Activated naive CD4-positive, alpha-beta T cell treated with anti-CD3 and anti-CD28 coated beads for 36 hours (primary cell): ENCODE measurements at places on chromosomes 6 and 20. TPM values are rescaled to one million over a fixed set of nuclear protein-coding genes. Genes with fewer than 3 reads are reported as not detected.

GRCh38 chr6:130859161-130859867, 32.1 kb downstream of the SMLR1 start:
- DNase-seq: no peak

- no peak for DNase-seq
Observed at GRCh38 chr6:3571250-3571681, 114.4 kb upstream of the SLC22A23 start.

- DNase-seq: no peak
Observed at GRCh38 chr6:88361754-88362153, 195.6 kb upstream of the CNR1 start.

DNA sequence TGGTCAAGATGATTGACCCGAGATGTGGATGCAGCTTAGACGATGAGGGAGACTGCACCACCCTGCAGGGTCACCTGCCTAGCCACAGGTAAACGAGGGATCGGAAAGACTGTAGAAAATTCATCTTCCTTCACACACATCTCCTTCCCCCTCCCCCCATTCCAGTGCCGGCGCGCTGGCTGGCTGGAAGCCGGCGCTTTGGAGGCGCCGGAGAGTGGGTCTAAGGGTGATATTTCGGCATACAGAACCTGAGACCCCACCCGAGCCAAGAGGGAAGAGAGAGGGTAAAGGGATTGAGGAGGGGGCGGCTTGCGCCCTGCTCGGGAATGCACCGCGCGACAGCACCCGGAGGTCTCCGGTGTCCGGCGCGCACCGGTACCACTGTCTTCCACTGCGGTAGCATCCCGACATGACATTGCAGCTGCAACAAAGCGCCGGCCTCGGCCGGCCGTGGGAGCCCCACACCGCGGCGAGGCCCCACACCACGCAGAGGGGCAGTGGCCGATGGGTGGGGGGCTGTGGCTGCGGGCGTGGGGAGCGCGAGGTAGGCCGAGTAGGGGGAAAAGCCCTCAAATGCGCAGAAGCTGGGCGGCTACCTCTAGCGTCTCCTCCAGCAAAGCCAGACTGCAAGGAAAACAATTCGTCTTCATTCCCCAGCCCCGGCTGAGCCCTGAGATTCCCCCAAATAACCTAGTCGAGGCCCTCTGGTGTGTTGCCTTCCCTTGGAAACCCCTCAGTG, 984 bp downstream of the TNFRSF21 start:
- peak; percentile 10 for DNase-seq

DNA sequence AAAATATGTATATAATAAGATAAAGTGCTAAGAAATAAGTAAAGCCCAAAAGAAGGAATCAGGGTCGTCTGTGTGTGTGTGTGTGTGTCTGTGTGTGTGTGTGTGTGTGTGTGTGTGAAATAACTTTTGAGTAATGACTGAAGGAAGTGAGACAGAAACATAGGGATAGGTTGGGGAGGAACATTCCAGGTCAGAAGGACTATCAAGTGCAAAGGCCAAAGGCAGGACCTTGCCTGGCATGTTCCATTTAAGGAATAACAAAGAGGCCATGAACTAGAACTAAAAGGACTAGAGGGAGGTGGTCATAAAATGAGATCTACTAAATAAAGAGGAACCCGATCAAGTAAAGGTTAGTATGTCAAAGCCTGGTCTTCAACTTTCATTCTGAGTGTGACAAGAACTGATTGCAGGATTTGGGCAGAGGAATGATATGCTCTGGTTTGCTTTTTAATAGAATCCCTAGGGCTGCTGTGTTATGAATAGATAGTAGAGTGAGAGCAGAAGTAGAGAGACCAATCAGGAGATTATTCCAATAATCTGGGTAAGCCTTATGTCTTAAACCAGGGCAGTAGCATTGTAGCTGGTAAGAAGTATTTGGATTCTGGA, 6.9 kb downstream of the ENPP3 start:
- DNase-seq: no peak

DNA sequence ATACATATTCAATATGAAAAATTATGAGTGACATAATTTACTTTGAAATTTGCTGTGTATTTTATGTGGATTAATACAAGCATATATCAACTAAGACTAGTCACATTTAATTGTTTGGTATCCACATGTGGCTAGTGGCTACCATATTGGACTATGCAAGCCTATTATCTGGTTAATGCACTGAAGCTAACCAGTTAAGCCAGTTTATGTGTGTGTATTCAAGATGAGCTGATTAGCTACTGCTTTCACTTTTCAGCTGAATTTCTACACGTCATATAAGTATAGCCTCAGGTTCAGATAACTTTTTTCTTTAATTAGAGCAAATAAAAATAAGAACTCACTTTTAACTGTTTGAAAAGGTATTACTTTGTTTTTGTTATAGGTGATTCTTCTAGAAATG, 903.7 kb downstream of the TFAP2A start:
- no peak for DNase-seq

DNA sequence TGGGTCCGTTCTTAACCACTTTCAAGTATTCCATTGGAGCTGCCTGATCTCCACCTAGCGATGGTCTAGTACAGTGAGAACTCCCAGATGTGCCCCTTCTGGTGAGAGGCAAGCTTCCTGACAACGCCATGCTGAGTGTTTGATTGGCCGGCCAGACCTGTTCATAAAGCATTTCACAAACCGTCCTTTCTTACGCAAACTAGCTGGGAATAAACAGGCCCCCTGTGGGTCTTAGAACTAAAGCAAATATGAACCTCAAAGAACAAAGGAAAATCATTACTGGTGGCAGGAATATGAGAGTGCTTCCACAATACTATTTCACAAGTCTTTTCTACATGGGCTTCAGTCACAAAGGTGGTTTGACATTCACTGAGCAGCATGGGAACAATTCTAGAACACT, 15.6 kb upstream of the GCNT2 start:
- no peak for DNase-seq

- DNase-seq: no peak
Observed at GRCh38 chr6:63975699-63976098, 340.1 kb downstream of the PHF3 start.

- DNase-seq: no peak
Observed at GRCh38 chr6:167115054-167115453, 7.8 kb upstream of the CCR6 start.

GRCh38 chr6:62357835-62358234, 71.8 kb upstream of the KHDRBS2 start:
- DNase-seq: no peak

- DNase-seq: no peak
Observed at GRCh38 chr6:84016029-84016428, 17.5 kb upstream of the MRAP2 start.

DNA sequence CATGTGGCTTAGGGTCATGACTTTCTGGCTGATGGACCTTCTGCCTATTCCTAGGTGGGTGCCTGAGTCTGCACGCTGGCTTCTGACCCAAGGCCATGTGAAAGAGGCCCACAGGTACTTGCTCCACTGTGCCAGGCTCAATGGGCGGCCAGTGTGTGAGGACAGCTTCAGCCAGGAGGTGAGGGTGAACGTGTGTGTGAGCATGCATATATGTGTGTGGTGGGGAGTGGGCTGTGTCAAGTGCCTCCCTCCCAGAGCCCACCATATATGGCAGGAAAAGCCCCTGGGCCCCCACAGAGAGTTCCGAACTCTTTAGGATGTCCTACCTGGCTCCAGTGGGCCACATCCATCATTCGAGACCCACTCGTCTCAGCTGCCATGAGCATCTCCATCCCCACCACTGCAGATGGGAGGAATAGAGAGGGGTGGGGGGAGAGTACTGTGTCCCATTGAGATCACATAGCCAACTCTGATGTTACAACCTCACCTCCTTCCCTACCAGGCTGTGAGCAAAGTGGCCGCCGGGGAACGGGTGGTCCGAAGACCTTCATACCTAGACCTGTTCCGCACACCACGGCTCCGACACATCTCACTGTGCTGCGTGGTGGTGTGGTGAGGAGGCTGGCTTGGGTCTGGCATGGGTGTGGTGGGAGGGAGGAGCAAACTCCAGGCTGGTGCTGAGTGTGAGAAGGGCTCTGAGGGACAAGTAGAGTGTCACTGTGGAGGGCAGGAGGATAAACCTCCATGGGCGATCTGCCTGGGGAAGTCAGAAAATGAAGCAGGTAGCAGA, 3.2 kb downstream of the SLC22A7 start:
- DNase-seq: no peak

DNA sequence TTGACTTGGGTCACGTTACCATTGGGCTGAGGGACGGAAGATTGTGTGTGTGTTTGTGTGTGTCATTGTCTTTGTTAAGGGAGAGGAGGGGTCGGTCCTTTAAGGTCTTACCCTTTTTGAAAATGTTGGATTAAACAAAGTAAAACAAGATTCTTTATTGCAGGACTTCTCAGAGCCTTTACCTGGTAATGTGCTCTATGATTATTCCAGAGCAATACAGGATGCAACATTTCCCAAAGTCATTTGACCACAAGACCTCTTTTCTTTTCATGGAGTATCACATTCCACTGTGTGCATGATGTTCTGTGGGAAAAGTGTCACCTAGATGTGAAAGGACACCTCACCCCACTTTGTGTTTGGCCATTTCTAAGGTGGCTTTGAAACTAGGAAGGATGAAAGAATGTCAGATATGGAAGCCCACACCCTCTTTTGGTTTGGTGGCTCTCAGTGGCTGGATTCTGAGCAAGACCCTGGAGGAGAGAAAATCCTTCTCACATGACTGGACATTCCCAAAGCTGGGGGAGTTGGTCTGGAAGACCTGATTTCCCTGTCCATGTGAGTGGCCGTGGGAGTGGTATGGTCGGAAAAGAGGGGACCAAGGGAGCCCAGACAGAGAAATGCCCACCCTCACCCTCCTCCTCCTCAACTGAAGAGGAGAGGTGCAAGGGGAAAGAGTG, 18.2 kb upstream of the ZNF831 start:
- no peak for DNase-seq

DNA sequence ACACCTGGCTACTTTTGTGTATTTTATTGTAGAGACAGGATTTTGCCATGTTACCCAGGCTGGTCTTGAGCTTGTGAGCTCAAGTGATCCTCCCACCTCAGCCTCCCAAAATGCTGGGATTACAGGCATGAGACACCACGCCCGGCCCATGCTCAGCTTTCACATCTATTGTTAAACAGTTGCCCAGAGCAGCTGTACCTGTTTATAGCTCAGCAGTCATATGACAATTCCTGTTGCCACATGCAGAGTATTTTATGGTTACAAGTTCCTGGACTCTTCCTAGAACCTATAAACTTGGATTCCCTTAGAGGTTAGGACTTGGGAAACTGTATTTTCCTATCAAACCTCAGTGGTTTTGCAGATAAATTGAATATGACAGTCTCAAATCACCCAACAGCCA, 188.3 kb upstream of the KCNG1 start:
- DNase-seq: no peak

DNA sequence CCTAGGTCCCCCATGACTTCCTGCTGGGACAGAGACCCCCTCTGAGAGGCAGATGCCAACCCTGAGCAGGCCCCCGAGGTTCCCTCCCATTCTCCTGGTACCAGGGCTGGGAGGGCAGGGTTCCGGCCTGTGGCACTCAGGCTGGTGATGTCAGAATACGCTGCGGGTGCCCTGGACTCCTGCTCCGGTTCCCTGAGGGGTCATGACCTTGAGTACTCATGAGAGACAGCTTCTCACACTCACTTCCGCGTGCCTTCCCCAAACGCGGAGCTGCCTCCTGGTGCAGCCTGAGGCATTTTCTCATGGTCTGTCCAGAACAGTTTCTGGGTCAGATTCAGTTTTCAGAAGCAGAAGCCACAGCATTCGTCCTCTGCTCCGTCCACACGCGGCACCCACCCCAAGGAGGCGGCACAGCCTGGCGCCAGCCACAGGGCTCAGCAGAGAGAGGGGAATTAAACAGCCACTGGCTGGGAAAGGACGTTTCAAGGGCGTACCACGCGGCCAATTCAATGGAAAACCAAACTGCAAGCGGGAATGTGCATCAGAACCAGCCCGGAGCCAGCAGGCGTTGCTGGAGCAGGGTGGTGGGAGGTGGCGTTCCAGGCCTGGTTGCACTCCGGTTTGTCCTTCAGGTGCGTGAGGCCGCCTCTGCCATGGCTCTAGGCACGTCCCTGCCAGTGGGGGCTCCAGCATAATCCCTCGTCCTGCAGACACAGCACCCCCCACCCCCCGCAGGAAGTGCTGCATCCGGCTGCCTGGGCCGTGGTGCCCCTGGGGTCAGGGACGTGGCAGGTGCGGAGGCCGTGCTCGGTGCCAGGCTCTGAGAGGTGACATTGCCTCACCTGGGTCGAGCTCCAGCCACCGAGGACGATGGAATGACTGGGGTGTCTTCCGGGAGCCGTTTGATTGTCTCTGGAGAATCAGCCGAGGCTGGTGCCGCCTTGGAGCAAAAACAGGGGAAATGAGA, 58.3 kb upstream of the BHLHE23 start:
- DNase-seq: peak; percentile 3

Gene ZHX3
- total RNA-seq: 9.4 TPM

Gene EPHA7
- total RNA-seq: not detected

Gene CALHM4
- not detected for total RNA-seq

Gene EMILIN3
- not detected for total RNA-seq

Gene BPIFA1
- not detected for total RNA-seq

Gene RNF39
- total RNA-seq: not detected

Gene NKX2-2
- total RNA-seq: not detected

Gene RIMS4
- total RNA-seq: 0.07 TPM
